ENCODE measurements at places on chromosomes 13 and 19.
A peak's percentile ranks its signal among the peaks of the same experiment; 100 is the strongest.

DNA sequence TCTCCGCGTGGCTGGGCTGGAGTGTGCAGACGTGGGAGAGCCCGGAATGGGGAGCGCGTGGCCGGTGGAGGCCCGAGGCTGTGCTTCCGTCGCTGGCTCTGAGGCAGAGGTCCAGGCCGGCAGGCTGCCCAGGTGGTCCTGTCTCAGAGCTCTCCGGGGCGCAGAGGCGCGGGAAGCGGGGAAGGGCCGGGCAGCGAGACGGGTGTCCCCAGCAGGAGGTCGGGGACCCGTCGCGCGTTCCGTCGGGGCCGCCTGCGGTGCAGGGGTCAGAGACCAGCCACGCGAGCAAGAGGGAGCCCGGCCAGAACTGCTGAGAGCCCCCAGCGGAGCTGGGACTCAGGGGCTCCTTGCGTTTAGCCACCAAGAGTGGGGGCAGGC lies 1.3 kb upstream of the C1QTNF9 start:
- no peak for DNase-seq

- DNase-seq: peak; percentile 45
Measured at GRCh38 chr19:51689751-51690453, 3.2 kb upstream of the SPACA6 start.

- DNase-seq: no peak
Measured at GRCh38 chr13:36673352-36673751, 468 bp upstream of the SERTM1 start.

- peak; percentile 20 for DNase-seq
Measured at GRCh38 chr13:113584870-113585671, 518 bp downstream of the TFDP1 start.

- DNase-seq: no peak
Measured at GRCh38 chr19:42155796-42156195, 23.6 kb upstream of the POU2F2 start.

DNA sequence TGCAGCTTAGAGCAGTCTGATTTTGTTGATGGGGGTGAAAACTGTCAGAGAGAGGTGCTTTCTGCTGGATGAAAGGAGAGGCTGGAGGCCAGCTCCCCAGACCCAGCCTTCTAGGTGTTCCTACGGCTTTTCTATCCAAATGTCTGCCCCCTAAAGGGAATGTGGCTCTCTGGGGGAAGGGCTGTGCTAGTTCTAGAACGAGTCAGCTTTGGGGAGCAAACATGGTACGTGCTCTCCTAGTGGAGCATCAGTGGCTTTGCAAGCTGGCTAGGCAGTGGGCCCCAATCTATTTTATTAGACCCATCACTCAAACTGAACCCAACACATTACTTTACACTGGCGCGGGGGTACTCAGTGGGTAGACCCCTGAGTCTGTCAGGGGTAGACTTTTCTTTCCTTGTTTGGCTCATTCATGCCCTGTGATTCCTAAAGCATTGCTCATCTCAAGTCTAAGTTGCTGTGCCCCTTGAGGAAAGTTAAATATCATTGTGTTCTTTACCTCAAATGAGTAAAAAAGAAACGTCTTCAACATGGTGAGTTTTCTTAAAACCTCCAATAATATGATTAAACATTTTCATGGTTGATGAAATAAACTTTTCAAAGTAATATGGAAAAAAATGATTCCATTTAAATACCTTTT lies 254.9 kb downstream of the DLEU7 start:
- no peak for DNase-seq

DNA sequence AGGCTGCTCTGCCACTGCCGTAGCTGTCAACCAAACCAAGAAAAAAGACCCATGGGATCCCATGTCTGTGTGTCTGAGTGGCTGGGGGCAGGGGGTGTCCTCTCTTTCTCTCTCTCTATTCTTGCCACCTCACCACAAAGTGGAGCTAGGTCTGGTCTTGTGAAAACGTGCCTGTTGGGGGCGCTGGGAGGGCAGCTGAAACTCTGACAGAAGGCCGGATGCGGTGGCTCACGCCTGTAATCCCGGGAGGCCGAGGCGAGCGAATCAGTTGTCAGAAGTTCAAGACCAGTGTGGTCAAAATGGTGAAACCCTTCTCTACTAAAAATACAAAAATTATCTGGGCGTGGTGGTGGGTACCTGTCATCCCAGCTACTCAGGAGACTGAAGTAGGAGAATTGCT lies 29.2 kb downstream of the ZNF146 start:
- no peak for DNase-seq

DNA sequence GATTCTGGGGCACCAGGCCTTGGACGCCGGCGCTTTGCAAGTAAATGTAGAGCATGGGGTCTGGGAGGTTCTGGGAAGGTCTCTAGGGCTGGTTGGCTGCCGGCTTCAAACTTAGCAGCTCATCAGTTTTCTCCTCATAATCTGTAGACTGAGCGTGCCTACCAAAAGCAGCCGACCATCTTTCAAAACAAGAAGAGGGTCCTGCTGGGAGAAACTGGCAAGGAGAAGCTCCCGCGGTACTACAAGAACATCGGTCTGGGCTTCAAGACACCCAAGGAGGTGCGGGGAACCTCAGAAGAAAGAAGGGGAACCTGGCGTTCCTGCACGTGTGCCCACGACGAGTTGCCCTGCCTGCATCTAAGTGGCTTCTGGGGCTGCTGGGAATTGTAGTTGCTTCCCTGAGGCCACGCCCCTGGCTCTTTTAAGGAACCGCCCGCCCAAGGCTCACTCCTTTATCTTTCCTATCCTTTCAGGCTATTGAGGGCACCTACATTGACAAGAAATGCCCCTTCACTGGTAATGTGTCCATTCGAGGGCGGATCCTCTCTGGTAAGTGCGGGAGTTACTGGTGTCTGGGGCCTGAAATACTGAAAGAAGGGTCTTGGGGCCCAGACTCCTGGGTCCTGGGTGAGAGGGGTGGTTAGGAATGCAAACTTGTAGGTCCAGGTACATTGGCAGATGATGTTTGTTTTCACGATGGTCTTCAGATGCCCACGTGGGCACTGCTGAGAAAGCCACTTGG lies 984 bp downstream of the RPS11 start:
- no peak for DNase-seq

- peak; percentile 69 for DNase-seq
Measured at GRCh38 chr19:53333066-53333462, 485 bp upstream of the ZNF845 start.

DNA sequence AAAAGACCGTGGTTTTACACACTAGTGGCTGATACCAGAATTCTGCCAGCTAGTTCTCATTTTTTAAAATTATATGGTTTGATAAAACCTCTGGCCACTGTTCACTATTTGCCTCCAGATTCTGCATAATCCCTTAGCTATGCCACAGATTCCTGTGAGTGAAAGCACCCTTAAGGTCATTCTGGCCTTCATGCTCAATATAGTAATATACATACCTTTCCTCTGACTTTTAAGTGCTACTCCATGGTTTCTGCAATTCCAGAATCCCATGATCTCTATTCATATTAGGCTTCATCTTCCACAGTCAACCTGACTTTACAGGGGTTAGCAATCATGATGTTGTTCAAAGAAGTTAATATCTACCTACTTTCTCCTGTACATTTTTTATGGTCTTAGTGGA lies 274.1 kb upstream of the EDNRB start:
- no peak for DNase-seq

DNA sequence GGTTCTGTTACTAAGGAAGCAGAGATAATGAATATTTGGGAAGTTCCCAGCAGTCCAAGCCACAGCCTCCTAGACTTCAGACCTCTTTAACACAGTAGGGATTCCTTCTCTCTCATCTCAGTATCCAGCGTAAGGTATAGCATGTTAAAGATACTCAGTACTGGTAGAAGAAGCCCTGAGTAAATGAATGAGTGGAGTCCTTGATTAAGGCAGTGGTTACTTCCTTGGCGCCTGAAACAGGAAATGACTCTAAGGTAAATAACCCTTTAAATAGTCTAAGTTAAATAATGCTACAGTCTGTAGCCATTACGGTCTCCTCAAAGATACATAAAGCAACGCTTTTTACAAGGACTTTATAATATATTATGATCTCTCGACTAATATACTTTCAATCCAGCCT lies 650.8 kb upstream of the MIR17HG start:
- DNase-seq: no peak

DNA sequence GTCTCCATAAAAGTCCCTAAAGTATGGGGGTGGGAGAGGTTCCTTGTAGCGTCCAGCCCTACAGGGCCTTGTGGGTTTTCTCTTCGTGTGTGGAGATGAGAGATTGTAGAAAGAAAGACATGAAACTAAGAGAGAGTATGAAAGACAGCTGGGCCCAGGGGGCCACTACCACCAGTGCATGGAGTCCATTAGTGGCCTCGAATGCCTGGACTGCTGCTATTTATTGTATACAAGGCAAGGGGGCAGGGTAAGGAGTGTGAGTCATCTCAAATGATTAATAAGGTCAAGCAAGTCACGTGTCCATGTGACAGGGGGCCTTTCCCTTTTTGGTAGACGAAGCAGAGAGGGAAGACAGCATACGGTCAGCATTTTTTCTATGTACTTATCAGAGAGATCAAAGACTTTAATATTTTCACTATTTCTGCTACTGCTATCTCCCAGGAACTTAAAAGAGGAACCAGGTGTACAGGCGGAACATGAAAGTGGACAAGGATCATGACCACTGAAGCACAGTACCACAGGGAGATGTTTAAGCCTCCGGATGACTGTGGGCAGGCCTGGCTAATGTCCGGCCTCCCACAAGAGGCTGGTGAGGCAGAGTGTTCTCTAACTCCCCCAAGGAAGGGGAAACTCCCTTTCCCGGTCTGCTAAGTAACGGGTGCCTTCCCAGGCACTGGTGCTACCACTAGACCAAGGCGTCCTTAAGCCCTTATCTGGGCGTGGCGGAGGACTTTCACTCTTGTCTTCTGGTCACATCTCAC lies 25.5 kb downstream of the FGF21 start:
- DNase-seq: peak; percentile 26

DNA sequence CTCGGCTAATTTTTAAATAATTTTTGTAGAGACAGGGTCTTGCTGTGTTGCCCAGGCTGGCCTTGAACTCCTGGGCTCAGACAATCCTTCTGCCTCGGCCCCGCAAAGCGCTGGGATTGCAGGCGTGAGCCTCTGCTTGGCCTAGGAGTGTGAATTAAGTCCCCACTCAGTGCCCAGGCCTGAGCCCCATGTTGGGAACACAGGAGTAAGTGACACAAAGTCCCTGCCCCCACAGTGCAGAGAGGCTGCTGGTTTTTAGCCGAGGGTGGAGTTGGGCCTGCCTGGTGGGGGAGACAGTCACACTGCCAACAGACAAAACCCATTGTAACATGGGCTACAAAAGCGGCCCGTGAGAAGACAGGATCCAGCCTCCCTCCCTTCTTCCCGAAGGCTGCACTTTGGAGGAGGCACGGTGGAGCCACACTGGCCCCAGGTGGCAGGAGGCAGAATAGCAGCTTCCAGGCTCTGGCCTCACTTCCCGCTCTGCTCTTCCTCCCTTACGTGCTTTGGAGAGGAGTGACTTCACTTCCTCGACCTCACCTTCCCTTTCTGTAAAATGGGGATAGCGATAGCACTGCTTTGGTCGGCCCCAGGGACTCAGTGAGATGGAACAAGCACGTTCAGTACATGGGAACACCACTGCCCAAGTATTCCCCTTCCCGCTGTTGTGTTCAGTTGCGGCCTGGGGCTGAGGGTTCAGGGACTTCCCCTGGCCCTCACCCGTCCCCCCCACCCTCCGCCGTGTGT lies 15.2 kb upstream of the EHD2 start:
- peak; percentile 70 for DNase-seq

GRCh38 chr13:113113846-113114271 lies 8.3 kb downstream of the F7 start:
- DNase-seq: no peak

- DNase-seq: peak; percentile 73
Measured at GRCh38 chr19:12994701-12995595, at the start of gene NFIX. Gene NFIX (plus strand): TSS chr19:12995475. CDS start chr19:12995838, 363 bp downstream.

DNA sequence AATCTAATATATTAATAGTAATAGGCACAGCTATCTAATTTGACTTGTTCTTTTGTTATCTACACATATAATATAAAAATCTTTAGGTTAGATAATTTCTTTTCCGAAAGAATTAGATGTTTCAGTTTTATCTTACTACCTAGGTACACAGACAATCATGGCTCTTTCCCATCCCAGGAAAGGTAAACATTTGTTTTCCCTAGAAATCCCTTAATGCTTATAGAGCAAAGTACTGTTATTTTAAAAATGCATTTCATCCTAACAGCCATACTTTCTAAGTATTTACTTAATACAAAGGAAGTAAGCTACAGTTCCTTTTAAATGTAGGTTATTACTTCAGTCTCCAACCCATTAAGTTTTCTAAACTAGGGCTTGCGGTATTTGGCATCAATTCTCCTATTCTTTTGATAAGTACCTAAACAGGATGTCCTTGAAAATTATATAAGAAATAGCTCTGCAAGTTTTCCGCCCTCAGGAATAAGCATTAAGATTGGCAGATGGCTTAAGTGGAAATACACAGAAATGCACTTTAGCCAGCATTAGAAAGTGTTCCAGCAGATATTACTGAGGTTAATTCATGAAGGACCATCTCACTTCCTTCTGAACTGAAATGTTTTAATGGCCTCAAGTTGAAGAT lies 616.2 kb upstream of the SPRY2 start:
- DNase-seq: no peak

GRCh38 chr19:18290302-18291018 lies 9.0 kb upstream of the JUND start:
- peak; percentile 55 for DNase-seq

DNA sequence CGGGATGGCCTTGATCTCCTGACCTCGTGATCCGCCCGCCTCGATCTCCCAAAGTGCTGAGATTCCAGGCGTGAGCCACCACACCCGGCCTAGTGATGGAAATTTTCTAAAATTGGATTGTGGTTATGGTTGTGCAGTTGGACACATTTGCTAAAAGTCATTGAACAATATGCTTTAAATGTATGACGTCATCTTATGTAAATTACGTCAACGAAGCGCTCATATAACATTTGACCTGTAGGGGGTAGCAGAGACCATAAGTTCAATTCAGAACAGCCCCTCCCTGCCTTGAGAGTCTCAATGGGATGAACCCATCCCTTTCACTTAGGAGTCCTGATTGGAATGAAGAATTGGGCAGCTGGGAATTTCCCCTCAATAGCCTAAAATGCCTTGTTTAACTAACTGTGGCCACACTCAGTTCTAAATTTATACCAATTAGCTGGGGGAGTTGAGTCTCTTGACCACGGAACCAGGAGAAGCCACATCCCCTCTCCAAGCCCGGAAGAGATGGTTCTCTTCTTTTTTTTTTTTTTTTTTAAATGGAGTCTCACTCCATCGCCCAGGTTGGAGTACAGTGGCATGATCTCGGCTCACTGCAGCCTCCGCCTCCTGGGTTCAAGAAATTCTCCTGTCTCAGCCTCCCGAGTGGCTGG lies 15.2 kb upstream of the TLE6 start:
- DNase-seq: peak; percentile 81

- no peak for DNase-seq
Measured at GRCh38 chr13:46996316-46997030, 99.6 kb upstream of the HTR2A start.

DNA sequence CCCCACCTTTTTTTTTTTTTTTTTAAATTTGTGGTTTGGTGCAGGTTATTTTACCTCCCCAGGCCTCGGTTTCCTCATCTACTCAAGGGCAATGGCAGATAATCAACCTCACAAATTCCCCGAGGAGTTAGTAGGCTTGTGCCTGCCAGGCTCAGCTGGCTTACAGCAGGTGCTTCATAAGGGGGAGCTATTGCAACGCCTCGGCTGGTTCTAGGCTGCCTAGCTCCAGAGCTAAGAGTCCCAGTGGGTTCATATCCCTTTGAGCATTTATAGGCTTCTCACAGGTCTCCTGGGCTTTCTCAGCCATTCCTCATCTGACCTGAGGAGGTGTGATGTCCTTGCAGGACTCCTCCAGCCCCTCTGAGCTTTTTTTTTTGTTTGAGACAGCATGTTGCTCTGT lies 10.6 kb downstream of the BCKDHA start:
- no peak for DNase-seq

GRCh38 chr19:309206-309565 lies 18.0 kb upstream of the PLPP2 start:
- DNase-seq: no peak

GRCh38 chr19:54178581-54179261 lies 5.8 kb upstream of the TMC4 start:
- DNase-seq: no peak

Measured in SJCRH30 (cell line).